ENCODE measurements at places on chromosomes 7 and 10.
A peak's percentile ranks its signal among the peaks of the same experiment; 100 is the strongest.

DNA sequence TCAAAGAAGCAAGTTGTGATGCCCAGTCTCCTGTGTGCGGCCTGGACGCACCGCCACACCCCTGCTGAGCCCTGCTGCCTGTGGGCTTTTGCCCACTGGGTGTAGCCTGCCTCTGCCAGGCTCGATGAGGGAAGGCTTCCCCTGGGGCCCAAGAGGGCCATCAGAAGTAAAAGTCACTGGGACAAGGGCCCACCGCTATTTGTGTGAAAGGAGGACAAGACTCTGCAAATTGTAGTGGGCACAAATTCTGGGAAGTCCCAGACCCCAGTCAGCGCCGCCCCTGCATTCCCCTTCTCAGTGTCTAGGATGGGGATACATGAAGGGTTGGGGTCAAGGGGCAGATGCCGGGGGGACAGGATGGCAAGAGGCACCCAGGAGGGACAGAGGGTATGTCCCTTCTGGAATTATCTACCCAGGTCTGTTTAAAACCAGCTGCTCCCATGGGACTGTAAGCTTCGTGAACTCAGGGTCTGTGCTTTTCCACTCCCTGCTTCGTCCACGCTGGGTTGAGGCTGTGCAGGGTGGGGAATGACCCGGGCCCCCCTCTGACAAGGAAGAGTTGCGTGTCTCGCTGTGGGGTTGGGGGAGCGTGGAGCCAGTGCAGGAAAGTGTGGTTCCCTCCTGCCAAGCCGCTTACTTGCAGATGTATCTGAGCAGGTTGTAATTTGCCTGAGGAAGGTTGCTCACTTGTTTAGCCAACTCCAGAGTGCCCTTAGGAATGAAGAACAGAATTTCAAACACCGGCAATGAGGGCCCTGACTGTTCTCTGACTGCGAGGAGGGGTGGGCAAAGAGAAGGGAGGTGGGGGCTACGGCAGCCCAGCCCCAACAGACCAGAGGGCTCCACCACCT is 147.2 kb downstream of the MAPK8 start:
- no peak for DNase-seq

DNA sequence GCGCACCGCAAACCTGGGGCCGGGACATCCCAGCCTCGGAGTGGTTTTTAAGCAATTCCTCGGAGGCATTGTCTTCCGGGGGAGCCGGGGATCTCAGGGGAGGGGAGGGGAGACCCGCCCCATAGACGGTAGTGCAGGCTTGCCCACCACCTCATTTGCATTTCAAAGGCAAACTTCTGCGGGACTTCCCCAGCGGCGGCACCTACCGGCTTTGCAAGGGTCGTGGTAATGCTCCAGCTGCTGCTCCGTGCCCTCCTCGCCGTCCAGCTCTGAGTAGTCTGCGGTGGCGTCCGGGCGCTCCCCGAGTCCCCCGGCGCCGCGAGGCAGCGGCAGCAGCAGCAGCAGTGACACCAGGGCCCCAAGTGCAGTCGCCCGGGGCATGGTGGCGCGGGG is 425 bp downstream of the TLL2 start:
- peak; percentile 14 for DNase-seq

GRCh38 chr10:3671386-3671955 is 113.5 kb downstream of the KLF6 start:
- DNase-seq: no peak

DNA sequence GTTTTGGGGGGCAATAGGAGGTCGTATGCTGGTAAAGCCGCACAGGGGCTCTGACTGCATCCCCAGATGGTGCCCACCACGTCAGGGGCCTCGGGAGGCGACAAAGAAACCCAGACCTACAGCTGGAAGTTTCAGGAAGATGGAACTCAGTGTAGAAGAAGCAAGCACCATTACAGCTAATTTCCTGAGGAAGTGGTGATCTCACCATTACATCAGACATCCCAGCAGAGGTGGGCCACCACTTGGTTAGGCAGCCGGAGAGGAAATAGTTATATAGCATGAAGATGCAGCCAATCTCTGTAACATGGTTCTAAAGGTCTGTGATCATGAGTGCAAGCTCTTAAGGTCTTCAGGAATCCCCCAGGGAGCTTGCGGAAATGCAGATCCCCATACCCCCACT is 127.3 kb upstream of the PCBD1 start:
- no peak for DNase-seq

GRCh38 chr10:48282829-48283228 is 8.3 kb upstream of the FRMPD2 start:
- no peak for DNase-seq

DNA sequence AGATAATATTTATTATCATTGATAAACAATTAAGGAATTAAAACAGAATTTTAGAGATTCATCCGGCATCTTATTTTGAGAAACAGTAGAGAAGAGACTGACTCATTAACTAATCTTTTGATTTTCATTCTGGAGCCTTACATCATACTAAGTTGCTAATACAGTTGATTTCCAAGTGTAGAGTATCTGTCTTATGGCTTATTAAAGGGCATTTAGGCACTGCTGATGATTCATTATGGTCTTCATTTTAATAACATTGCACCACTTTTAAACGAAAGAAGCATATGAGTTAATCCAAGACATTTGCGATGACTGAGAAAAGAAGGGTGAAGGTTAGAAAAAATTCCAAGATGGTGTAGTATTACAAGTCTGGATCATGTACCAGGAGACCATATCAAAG is 186.0 kb upstream of the CACNA2D1 start:
- no peak for DNase-seq

DNA sequence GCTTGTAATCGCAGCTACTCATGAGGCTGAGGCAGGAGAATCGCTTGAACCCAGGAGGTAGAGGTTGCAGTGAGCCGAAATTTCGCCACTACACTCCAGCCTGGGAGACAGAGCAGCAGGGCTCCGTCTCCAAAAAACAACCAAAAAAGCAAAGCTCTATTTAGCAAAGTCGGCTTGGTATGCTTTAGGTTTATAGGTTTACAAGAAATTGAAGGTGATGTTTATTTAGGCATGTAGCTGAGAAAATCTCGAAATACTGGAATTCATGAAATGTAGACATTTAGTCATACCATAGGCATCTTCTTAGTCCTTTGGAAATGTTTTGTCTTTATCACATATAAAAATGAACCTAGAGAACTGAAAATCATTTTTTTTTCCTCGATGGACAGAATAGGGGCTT is 453.8 kb upstream of the ANKRD30A start:
- DNase-seq: no peak

DNA sequence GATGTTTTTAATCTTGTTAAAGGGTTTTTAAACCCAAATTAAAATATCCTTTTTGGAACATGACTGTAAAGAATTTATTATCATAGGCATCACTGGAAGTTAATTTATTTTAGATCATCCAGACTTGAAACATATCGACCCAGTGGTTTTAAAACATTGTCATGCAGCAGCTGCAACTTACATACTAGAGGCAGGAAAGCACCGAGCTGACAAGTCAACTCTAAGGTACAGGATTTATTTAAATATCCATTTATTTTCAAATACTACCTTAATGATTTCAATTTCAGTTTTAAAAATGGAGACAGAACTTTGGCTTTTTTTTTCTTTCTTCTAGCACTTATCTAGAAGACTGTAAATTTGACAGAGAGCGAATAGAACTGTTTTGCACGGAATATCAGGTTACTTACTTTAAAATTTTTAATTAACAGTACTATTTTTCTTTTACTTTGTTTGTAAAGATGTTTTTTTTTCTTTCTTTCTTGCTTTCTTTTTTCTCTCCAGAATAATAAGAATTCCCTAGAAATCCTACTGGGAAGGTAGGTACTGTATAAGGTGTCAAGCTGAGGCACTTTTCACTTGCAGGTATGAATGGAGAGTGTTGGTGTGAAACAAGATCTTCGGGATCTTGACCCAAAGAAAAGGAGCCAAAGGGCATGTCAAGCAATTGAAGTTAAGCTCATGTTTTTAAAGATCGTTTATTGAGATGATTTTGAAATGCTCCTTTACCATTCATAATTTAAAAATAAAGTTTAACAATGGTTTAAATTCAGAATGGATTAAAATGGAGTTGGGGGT is 1.8 kb downstream of the COMMD3 start:
- DNase-seq: no peak

GRCh38 chr10:97914837-97915211 is 65.2 kb downstream of the GOLGA7B start:
- DNase-seq: peak; percentile 57

- no peak for DNase-seq
Measured at GRCh38 chr7:133491846-133492652, 239.2 kb downstream of the EXOC4 start.

GRCh38 chr7:26360650-26361049 is 69.0 kb downstream of the SNX10 start:
- no peak for DNase-seq

DNA sequence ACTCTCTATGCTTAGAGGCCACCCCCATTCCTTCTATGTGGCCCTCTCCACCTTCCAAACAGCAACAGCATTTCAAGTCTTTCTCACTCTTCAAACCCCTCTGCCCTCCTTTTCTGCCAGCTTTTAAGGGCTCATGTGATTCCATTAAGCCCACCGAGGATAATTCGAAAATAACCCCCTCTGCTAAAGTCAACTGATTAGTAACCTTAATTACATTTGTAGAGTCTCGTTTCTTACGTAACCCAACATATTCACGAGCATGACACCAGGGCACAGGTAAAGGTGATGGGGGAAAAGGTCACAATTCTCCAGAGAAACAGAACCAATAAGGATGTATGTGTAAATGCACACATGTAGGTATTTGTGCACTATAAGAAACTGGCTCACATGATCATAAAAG is 6.7 kb upstream of the CHST15 start:
- DNase-seq: no peak

DNA sequence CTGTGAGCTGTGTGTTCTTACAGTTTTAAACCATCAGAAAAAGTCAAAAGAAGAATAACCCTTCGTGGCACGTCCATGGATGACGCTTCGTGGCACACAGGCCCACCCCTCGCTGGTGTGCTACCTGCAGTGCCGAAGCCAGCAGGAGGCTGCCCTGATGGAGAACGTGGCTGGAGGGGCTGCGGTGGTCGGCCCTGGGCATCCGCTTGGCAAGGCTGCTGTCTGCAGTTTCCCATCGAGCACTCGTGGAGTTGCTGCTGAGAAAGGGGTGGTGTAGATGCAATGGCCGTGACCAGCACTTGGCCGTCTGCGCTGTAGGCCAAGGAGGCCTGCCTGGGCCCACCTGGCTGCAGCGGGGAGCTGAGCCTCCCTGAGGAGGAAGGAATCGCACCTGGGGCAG is 3.2 kb upstream of the ADGRA1 start:
- no peak for DNase-seq

GRCh38 chr10:125700355-125700911 is 17.5 kb upstream of the TEX36 start:
- DNase-seq: no peak

GRCh38 chr10:21318540-21319167 is 206.8 kb downstream of the SKIDA1 start:
- DNase-seq: no peak

GRCh38 chr10:86234107-86234506 is 132.5 kb downstream of the GRID1 start:
- DNase-seq: no peak

GRCh38 chr7:28440055-28440601 is 27.8 kb downstream of the CREB5 start:
- DNase-seq: no peak

DNA sequence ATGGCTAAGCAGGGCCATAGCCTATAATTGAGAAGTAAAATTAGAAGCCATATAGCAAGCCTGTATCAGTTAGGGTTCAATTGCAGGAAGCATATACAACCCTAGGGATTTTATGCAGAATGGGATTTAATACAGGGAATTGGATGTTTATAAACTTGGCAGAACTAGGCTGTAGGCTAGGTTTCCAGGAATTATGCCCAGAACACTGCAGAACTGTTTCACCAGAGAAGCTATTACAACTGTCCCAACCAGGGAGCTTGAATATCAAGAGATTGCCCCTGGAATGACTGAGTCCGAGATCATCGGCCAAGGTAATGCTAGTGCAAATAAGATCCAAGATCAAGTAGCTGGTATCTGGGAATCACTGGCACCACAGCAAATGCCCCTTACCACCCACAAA is 64.0 kb downstream of the PRR15 start:
- no peak for DNase-seq

GRCh38 chr10:19169041-19169440 is 120.4 kb downstream of the MALRD1 start:
- DNase-seq: no peak

GRCh38 chr7:85596827-85597226 is 410.0 kb upstream of the SEMA3D start:
- no peak for DNase-seq

DNA sequence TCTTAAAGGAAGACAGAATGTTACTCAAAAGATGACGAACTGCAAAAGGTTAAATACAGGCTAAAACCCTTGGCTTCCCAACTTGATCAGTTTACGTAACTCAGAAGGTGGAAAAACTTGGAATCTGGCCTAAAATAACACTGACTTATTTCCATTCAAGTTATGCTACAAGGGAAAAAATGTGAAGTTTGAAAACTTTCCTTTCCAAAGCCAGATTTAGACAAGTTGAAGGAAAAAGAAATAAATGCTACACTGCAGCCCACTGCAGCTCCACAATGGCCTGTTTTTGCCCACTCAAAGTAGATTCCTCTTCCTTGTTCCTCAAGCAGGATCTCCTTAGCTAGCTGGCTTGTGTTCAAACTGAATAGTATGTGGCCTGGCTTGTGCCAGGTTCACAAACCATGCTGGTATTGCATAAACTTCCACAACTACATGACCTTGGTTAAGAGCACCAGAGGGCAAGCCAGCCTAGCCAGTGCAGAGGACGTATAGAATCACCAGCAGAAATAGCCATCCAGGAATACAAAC is 166.2 kb downstream of the CPEB3 start:
- DNase-seq: no peak

- DNase-seq: no peak
Measured at GRCh38 chr10:74008212-74008731, 10.4 kb downstream of the VCL start.

DNA sequence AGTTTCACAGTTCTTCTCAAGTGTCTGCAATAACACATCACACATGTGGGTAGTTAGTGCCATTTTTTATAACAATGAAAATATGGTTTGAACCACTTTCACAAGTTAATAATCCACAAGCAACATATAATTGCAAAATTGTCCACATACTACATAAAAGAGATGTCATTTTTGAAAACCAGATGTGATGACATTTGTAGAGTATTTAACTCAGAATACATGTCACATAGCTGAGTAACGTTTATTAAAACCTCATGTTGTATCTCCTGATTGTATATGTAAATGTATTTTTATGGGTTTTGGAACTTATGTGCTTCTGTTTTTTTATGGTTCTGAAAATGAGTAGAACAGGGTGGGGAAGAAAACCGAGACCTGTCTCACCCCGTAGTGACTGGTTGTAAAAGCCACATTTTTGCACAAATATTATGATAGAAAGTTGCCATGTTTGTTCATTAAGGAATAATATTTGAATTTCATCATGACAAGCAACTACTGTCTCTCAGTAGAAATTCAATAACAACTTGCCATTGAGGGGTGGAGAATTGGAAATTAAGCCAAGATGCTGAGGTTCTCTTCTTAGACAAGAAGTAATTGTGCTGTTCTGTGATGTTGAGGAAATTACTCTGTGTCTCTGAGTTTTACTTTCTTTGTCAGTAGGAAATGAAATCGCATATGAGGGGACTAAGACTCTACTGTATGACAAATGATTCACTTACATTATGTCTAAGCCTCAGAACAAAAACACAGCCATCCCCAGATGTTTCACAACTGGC is 29.2 kb upstream of the EGFR start:
- no peak for DNase-seq

Data from stimulated activated CD8-positive, alpha-beta memory T cell treated with anti-CD3 and anti-CD28 coated beads, Interleukin-7, amount 100 ng/mL, for 48 hours (primary cell).